ENCODE measurements at places on chromosomes 1 and 21.
A peak's percentile ranks its signal among the peaks of the same experiment; 100 is the strongest.

- no peak overlapping the region for H3K27ac ChIP-seq
- no peaks in the 10 kb centered on the region for H3K36me3 ChIP-seq
- DNase-seq: peak; percentile 81
- H3K4me3 ChIP-seq: peak overlapping the region; percentile 50
- peaks cover 11% of the 10 kb centered on the region for H3K4me1 ChIP-seq
Measured at GRCh38 chr1:201648907-201649721, 110.2 kb downstream of the NAV1 start.

- peak; percentile 88 for DNase-seq
- no peaks in the 10 kb centered on the region for H3K4me1 ChIP-seq
- H3K27me3 ChIP-seq: peaks cover 4% of the 10 kb centered on the region
- H3K4me3 ChIP-seq: peak overlapping the region; percentile 78
- H3K27ac ChIP-seq: peak overlapping the region; percentile 90
Measured at GRCh38 chr1:94247138-94248094, 10.0 kb upstream of the ARHGAP29 start.

GRCh38 chr1:10556430-10557005, 81.8 kb downstream of the PEX14 start:
- DNase-seq: peak; percentile 60
- H3K27ac ChIP-seq: no peak overlapping the region
- no peaks in the 10 kb centered on the region for H3K36me3 ChIP-seq
- peaks cover 6% of the 10 kb centered on the region for H3K4me1 ChIP-seq

DNA sequence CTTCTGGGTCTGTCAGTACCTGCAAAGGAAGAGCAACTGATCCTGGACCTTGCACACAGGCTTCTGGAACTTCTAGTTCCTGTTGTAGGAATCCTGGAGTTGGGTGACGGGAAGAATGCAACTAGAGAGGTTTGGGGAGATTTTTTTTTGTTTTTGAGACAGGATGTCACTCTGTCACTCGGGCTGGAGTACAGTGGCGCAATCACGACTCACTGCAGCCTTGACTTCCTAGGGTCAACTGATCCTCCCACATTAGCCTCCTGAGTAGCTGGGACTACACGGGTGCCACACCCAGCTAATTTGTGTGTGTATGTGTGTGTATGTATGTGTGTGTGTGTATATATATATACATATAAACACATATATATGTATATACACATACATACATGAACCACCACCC, 18.8 kb downstream of the ENTREP3 start:
- H3K27ac ChIP-seq: no peak overlapping the region
- H3K27me3 ChIP-seq: no peaks in the 10 kb centered on the region
- no peaks in the 10 kb centered on the region for H3K4me1 ChIP-seq
- H3K36me3 ChIP-seq: peaks cover 5% of the 10 kb centered on the region

- H3K4me3 ChIP-seq: peak overlapping the region; percentile 63
- peaks cover 8% of the 10 kb centered on the region for H3K4me1 ChIP-seq
- peak overlapping the region; percentile 98 for H3K27ac ChIP-seq
- H3K27me3 ChIP-seq: no peaks in the 10 kb centered on the region
Measured at GRCh38 chr21:46634966-46635323, 529 bp upstream of the PRMT2 start.

All from kidney (tissue), 22 donors.